ENCODE measurements at places on chromosomes 3 and 15.

DNA sequence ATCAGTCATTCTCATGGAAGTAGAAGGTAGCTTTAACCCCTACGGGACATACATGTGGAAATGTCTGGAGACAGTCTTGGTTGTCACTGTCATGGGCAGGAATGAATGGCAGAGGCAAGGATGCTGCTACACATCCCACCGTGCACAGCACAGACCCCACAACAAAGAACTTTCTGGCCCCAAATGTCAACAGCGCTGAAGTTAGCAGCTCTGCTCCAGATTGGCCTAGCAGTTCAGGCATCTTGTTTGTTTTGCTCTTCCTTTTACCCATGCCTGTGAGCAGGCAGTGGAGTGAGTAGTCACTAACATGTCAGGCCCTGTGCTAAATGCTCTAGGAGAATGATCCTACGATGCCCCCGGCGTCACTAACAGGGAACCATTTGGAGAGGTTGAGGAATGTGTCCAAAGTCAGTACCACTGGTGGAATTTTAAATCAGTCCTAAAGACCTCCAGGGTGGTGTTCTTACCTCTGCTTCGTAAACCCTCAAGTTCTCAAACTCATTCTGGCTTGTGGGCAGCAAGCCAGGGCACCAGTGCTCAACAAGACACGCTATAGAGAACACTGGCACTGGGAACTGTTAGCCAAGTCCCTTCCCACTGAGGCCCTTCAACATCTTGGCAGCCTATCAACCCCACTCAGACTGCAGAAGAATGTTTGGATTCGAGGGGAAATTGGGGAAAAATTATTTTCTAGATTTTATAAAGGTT, 142.2 kb downstream of the FOXP1 start:
- DNase-seq: no peak

DNA sequence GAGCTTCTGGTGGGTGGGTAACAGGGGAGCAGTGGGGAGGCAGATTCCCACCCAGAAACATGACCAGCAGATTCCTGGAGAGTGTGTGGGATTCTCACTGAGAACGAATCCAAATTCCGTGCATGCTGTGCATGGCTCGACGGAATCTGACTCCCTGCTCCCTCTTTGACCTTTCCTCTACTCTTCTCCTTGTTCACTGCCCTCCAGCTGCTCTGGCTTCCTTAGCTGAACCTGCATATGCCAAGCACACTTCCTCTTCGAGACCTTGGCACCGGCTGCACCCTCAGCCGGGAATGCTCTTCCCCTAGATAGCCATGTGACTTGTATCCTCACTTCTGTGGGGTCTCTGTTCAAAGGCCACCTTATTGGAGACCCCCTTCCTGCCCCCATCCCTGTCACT, 6.3 kb downstream of the INSYN1 start:
- DNase-seq: no peak

DNA sequence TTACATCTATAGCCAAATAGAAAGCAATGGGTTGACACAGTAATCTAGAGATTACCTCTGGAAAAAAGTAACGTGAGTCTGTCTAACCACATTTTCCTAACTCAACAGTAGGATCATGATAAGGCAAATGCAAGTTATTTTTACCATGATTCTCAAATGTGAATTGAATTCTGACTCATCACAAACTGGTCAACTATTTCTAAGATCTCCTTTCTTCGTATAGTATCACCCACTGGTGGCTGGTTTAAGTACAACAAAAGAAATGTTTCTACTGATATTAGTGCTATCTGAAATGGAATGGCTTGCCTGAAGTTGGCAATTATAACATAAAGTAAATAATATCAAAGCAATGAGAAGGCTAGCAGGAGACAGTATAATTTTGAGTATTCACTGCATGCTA, 102.2 kb downstream of the ABI3BP start:
- no peak for DNase-seq

DNA sequence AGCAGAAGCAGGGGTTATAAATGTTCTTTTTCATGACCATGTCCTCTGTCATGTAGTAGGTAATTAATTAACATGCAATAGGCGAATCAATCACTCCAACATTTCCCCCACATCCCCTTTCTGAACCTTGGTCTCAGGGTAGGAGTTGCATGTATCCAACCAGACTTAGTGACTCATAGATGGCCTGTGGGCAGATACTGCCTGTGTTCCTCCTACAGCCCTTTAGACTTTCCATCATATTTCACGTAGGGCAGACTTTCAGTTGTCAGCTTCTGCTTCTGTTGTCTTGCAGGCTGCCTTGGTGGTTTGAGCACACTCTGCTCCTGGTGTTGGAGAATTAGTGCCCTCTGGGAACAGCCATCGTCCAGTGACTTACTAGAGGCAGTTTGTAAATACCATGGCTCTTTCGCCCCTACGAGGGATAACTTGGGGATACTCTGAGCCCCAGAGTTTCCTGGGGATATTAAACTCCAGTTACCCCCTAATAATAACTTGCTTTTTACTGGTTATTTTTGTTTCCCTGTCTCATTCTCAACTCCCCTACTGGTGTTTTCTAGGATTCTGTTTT, 244.4 kb downstream of the EDEM1 start:
- no peak for DNase-seq

DNA sequence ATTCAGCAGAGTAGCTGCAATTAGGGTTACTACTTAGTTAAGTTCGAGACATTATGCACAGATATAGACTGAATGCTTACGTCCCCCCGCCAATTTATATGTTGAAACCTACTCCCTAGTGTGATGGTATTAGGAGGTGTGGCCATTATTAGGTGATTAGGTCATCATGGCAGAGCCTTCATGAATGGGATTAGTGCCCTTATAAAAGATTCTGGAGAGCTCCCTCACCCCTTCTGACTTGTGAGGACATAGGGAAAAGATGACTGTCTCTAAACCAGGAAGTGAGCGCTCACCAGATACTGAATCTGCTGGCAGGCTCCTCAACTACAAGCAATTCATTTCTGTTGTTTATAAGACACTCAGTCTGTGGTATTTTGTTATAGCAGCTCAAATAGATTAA, 25.6 kb upstream of the TEX9 start:
- DNase-seq: no peak

DNA sequence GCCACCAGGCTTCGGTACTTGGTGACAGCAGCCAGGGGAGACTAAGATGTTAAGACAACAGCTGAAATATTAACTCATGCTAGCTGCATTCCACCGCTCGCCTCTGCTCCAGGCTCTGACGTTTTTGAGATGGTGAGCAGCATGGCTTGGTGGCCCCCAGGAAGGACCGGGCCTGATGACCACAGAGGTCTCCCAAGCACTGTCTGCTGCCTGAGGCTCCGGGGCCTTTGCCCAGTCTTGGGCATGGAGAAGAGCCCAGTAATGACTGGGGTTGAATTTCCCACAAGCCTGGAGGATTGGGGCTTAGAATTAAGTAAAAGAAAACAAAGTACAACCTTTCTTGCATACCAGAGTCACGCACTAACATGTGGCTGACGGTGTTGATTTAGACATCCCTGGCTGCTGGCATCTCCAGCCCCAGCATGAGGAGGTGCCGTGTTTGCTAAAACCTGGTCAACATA, 243.6 kb upstream of the LYSMD4 start:
- DNase-seq: no peak

GRCh38 chr3:51379301-51379700, 5.8 kb upstream of the MANF start:
- DNase-seq: no peak

DNA sequence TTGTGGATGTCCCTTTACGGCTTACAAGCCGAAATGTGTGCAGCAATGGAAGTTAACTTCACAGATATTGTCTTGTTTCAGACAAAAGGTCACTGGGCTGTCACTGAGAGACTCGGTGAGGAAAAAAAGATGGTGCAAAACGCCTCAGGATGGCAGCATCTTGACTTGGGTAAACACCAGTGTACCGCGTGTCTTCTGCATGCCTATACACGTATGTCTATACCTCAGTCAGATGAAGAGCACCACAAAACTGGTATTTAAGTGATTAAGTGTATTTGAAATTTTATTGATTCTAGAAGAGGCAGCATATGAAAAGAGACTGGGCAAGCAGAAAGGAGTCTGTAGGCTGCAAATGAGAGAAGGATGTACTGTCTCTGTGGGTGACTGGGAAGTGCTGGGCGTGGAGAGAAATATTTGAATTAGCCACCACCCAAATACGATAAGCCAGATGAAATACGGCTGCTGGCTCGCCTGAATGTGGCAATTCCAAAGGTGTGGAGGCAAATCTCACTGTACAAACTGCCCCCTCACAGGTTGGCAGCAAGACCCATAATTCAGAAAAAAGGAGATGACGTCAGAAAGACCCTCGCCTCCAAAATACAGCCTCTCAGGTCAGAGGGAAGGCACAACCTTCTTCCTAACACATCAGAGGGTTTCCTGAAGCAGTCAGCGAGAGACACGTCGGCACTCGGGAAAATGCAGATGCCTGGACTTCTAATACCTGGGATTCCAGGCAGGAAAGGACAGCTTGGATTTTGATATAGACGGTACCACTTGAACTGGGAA, 53.4 kb upstream of the NEO1 start:
- no peak for DNase-seq

DNA sequence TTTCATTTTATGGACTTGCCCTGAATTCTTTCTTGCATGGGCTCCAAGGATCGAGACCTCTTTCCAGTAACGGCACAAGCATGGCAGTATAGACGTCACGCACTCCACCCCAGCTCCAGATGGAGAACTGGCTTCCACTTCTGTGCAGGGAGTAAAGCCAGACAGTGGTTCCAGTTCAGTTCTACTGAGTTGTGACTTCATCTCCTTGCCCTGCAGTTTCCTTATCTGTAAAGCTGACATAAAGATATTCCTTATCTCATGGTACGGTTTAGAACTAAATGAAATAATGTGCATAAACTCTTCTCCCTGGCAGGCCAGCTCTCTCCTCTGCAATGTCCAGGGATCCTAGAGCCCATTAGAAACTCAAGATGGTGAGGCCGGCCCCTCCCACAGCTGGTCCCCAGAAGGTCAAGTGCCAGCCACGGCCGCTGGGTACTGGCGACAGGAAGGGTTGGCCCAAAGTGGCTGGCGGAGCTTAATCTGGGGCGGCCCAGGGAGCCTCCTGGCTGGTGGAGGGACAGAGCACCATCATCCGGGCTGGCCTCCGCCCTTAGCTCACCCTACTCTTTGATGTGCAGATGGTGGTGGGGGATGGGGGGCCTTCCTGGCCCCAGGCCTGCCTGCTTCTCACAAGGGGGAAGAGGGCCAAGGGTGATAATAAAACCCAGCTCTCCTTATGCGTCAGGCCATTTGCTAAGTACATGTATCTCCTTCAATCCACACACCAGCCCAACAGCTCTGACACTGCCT, 7.2 kb downstream of the MESP2 start:
- no peak for DNase-seq

DNA sequence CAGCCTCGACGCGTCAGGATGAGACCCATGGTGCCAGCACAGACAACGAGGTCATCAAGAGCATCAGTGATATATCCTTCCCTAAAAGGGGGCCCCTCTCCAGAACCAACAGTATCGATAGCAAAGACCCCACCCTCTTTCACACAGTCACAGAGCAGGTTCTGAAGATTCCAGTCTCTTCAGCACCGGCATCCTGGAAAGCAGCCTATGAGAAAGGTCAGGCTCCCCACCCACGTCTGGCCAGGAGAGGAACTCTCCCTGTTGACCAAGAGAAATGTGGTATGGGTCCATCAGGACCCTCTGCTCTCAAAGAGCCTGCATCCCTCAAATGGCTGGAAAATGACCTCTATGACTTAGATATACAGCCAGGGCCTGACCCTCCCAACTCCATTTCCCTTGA, 11.6 kb downstream of the ANKRD34C start:
- no peak for DNase-seq

DNA sequence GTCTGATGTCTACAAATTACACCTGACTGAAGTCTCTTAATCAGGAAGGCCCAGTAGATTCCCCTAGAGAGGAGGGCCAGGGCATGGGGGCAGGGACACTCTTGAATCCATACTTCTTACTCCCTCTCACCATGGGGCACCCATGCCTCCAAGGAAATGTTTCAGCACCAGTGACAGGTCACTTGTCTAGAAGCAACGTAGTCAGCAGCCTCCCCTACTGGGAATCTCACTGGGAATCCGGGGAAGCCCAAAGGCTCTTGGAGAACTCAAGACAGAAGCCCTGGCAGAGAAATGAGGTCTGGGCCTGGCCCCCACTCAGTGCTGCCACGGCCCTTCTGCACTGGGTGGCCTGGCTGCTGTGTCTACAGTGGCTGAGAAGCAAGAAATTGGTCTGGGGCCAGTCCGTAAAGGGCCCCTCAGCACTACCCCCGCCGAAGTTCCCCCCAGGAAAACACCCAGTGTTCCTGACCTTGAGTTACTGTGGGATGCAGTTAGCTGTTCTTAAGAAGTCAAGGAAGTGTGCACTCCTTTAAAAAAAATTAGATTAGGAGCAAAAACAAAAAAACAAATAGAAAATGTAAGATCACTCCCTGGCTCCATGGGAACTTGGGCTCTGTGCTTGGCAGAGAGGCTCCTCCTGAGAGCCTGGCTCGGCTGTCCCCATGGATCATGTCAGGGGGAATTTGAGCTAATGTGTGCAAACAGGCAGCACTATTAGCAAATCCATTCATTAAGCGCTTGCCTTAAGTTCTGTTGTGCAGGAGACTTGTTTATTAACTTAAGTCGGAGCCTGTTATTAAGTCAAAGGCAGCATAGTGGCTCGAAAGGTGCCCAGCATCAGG, 5.4 kb upstream of the LINGO1 start:
- no peak for DNase-seq

DNA sequence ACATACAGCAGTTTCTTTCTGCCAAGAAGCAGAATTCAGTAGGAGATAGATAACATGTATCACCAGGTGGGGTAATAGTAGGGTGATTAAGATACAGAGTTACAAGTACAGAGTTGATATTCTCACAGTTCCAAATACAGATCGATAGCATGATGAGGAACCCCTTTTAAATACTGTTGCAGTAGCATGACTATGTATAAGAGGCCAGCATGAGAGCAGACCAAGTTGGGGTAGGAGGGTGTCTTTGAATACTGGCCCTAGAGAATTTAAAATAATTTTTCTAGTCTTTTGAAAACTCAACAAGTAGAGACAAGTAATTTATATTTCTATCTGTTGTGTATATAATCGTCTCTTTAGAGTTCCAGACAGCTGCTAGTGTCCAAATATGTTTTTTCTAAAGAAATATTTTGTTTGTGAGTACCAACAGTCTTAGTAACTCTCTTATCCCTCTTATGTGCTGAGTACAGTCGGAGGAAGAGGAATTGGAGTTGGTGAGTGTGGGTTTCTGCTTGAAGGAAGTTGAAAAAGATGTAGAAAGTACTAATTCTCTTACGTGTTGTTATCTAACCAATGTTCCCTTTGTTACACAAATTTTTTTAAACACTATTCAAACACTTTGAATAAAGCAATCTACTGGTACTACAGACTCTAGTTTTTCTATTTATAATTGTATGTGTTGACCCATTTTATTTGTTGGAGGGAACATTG, 30.2 kb downstream of the LYSMD4 start:
- DNase-seq: no peak
